ENCODE measurements at places on chromosomes 7 and 10.
A peak's percentile ranks its signal among the peaks of the same experiment; 100 is the strongest.

GRCh38 chr7:114365791-114366190, 48.8 kb upstream of the FOXP2 start:
- DNase-seq: no peak

DNA sequence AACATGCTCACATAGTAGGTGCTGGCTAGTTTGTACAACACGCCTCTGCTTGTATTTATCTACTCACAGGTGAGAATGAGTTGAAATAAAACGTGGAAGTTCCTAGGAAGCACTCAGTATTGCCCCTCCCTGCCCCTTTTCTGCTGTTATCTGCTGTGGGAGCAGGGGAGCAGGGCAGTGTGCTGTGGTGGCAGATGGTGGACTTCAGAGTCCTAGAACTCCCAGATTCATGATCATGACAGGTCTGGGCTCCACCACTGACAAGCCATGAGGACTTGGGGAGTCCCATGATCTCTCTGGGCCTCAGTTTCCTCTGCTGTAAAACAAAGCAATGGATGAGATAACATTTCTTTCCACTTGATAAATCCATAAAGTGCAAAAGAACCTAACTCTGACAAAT, 11.6 kb upstream of the PRKCQ start:
- no peak for DNase-seq

GRCh38 chr7:111104710-111105109, 13.8 kb downstream of the LRRN3 start:
- DNase-seq: no peak

GRCh38 chr7:74194686-74195085, 15.1 kb upstream of the LAT2 start:
- DNase-seq: no peak

- peak; percentile 95 for DNase-seq
Measured at GRCh38 chr7:28958235-28958979, at the start of gene TRIL. Gene TRIL (minus strand): TSS chr7:28958330. CDS start chr7:28958046, 284 bp downstream.

DNA sequence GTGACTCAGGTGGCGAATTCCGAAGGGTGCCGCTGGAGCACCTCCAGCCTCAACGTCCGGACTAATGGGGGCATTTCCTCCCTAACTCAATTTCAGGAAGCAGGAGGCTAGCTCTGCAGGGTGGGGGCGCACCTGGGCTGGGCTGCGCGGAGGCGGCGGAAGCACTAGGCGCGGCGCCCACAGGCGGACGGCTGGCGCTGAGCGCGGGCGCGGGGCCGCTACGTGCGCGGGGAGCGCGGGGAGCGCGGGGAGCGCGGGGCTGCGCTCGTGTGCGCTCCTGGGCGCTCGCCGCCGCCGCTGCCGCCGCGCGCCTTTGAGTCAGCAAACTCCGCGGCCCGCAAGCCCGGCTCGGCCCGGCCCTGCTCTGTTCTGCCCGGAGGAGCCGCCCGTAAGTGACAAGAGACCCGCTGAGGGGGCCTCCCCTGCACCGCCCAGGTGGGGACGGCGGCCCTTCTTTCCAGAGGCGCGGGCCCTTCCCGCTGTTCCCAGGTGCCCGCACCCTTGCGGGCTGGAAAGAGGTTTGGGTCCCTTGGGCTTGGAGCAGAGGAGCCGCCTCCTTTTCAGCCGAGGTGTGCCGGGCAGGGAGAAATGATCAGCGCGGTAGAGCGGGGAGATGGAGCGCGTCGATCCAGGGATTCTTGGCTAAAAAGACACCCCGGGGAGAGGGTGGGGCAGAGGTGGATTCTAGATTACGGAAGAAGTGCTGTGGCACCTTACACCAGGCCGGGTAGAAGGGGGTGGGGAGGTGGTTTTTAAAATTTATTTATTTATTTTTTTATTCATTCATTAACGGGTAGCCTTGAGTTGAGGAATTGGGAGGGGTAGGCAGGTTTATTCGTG, at the start of gene SNX10:
Gene SNX10 (plus strand): TSS at position 164 of the 840 bp plus-strand sequence. CDS start 54,581 bp downstream, outside the sequence.
- peak; percentile 59 for DNase-seq

GRCh38 chr10:128295003-128295402, 168.8 kb upstream of the MKI67 start:
- no peak for DNase-seq

DNA sequence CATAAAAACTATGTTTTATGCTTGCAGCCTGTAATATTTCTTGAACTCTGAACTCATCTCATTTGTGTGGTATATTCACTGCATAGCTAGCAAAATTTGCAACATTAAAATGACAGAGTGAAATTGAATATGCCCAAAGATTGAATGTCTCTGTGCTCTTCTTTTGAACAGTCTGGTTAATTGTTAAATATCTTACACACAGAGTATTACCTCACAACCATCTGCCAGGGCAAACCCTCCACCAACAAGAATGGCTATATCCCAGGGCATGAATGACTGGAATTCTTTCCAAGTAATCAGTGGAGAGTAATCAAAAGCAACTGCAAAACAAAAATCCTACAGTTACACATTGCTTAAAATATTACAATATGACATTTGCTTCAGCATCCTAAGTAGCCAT, 76.9 kb downstream of the SLC13A1 start:
- DNase-seq: no peak

GRCh38 chr7:39356172-39356925, 209.9 kb upstream of the YAE1 start:
- no peak for DNase-seq

DNA sequence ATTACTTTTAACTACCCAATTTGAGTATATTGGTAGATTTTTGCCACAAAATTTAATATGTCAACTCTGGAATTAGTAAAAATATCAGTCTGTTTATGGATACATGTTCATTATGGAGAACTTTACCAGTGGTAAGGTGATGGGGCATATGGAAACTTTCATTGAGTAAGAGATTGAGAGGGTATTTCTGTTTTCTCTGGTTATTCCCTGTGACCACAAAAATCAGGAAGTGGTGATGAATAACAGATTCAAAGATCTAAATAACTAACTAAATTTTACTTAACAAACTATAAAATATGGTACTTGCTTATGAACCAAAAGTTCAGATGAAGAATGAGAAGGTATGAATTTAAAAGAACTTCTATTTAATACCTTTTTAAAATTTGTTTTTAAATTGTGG, 22.1 kb upstream of the STEAP4 start:
- no peak for DNase-seq

GRCh38 chr10:118542745-118543144, 52.7 kb downstream of the PRLHR start:
- no peak for DNase-seq

- DNase-seq: no peak
Measured at GRCh38 chr10:79381804-79382221, 34.5 kb downstream of the PPIF start.

- DNase-seq: no peak
Measured at GRCh38 chr7:117402109-117402508, 25.2 kb downstream of the ASZ1 start.

GRCh38 chr10:91374052-91374451, 36.1 kb upstream of the HECTD2 start:
- no peak for DNase-seq
